Brain microvascular endothelial cell (primary cell): ENCODE measurements at places on chromosomes 3 and 15.
A peak's percentile ranks its signal among the peaks of the same experiment; 100 is the strongest.

GRCh38 chr3:104632947-104633346 is 733.8 kb upstream of the ALCAM start:
- no peak for DNase-seq

DNA sequence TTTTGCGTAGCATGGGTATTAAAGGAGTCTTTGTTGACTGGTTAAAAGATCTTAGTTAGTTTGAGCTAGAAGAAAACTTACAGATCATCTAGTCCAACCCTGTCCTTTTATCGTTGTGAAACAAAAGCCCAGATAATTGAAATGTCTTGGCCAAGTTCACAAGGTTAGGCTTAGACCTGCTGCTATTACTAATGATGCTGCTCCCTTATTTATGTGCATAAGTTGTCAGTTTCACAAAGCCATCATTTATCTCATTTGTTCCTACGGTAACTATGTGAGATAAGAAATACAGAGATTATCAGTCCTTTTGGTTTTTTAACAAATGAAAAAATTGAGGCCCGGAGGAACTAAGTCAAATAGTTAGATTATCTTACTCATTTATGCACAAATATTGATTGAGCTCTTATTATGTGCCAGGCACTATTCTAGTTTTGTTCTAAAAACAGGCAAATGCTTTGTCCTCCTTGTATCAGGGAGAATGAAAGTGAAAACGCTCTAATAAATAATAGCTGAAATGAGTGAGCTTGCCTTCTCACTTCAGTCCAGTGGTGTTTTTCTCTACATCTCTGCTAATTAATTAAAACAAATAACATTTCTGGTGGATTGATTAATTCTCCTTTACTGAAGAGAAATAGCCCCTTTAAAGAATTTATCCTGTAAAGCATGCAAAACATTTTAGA is 49.1 kb upstream of the TPRG1 start:
- no peak for DNase-seq

DNA sequence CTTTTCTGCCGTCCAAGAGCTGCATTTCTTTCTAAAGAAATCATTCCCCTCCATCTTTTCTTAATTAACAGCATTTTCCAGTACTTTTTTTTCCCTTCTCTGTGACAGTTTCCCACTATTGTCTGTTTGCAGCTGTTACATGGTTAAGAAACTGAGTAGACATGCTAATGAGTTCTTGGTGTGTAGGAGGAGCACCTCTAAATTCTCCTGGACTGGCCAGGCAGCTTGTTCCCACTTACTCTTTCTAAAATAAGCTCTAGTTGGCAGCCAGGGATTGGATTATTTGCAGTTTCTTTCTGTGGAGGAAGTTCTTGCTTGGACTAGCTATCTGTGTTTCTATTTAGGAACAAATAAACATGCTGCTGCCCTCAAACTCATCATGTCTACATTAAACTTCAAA is 235.1 kb upstream of the GAP43 start:
- DNase-seq = no peak

GRCh38 chr15:67144609-67145311 is 79.4 kb downstream of the SMAD3 start:
- DNase-seq = peak; percentile 98

DNA sequence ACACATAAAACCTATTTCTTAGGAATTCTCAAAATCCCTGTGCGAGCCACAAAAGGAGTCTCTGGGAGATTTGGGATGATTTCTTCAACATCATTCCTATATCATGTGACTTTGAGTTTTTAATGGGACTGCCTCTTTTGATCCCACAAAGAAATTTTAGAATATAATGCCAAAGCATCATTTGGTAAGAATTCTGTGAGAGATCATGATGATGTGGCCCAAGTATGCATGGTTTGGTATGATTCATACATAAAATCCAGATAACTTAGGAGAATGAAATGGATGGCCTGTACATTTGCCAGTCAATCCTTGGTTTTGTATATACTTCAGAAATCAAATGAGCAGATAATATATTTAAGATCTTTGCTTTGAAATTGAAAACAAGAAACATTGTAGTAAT is 61.3 kb downstream of the UBE2E2 start:
- DNase-seq = peak; percentile 65

DNA sequence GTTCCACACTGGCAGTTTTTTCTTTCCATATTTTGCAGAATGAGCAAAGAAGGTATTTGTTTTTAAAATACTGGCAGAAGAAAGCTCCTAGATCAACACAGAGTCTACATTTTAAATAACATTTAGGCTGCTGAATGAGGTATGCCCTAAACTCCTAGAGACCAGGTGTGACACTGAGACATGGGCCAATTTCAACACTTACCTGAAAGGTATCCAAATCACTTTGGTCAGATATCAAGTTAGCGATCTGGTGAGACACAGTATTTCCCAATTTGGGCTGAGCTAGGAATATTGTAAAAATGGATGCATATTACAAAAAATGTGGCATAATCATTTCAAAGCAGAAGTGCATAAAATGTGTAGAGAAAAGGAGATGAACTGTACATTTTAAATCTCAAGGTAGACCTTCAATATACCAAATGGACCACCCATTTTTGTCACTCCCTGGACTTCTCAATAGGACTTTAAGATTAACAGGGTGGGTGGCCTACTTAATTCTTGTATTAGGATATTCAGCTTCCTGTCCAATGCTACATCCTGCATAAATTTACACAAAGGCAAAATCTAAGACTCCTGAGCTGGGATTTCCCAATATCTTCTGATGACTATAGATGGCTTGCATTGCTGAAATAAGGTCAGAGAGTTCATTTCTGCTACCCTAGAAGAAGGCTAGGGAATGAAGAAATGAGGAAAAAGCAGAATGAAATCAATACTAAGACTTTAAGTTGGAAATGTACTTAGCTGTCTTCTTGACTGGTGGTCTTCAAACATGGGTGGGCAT is 487.8 kb downstream of the FOXP1 start:
- no peak for DNase-seq

- DNase-seq = no peak
Measured at GRCh38 chr15:93245661-93246042, 156.6 kb upstream of the RGMA start.

- DNase-seq = peak; percentile 36
Measured at GRCh38 chr3:16249336-16249735, 15.4 kb downstream of the DPH3 start.

- peak; percentile 89 for DNase-seq
Measured at GRCh38 chr15:99708563-99708962, 24.7 kb downstream of the LYSMD4 start.

GRCh38 chr3:148932972-148933371 is 58.4 kb upstream of the GYG1 start:
- DNase-seq = no peak
